ENCODE measurements at places on chromosomes 11 and 22. TPM values are rescaled to one million over a fixed set of nuclear protein-coding genes. Genes with fewer than 3 reads are reported as not detected.

DCDC1 gene
- polyA plus RNA-seq = 0.29 TPM

TNNT3 gene
- polyA plus RNA-seq = 9,432 TPM

CLP1 gene
- polyA plus RNA-seq = 8.5 TPM

GAS2L1 gene
- 9.6 TPM for polyA plus RNA-seq

PSMD13 gene
- 90.1 TPM for polyA plus RNA-seq

SEZ6L gene
- 0.40 TPM for polyA plus RNA-seq

PTGDR2 gene
- 1.4 TPM for polyA plus RNA-seq

DGAT2 gene
- polyA plus RNA-seq = 0.34 TPM

SLC29A2 gene
- polyA plus RNA-seq = 32.1 TPM

CD3G gene
- polyA plus RNA-seq = 0.13 TPM

FJX1 gene
- polyA plus RNA-seq = 6.0 TPM

OR52A1 gene
- 0.03 TPM for polyA plus RNA-seq

SLC7A4 gene
- polyA plus RNA-seq = 0.81 TPM

GAB2 gene
- polyA plus RNA-seq = 12.6 TPM

EHD1 gene
- polyA plus RNA-seq = 105 TPM

CYB5R2 gene
- polyA plus RNA-seq = 8.1 TPM

HINFP gene
- 20.2 TPM for polyA plus RNA-seq

PRG3 gene
- 0.85 TPM for polyA plus RNA-seq

CSNK2A3 gene
- 0.24 TPM for polyA plus RNA-seq

MIOX gene
- polyA plus RNA-seq = 0.15 TPM

KCNK7 gene
- polyA plus RNA-seq = 1.4 TPM

SYCE3 gene
- not detected for polyA plus RNA-seq

ARSA gene
- 13.2 TPM for polyA plus RNA-seq

DERL3 gene
- polyA plus RNA-seq = 0.66 TPM

SCGB2A2 gene
- not detected for polyA plus RNA-seq

AP2A2 gene
- 43.8 TPM for polyA plus RNA-seq

PDE2A gene
- 18.1 TPM for polyA plus RNA-seq

OR52N4 gene
- polyA plus RNA-seq = not detected

HSPB2 gene
- 93.3 TPM for polyA plus RNA-seq

CLMP gene
- 12.0 TPM for polyA plus RNA-seq

TCN2 gene
- 7.6 TPM for polyA plus RNA-seq

APLNR gene
- polyA plus RNA-seq = 86.9 TPM

DDIAS gene
- polyA plus RNA-seq = 2.0 TPM

GP1BB gene
- 18.3 TPM for polyA plus RNA-seq

CD248 gene
- polyA plus RNA-seq = 76.4 TPM

NPTXR gene
- 4.9 TPM for polyA plus RNA-seq

FZD4 gene
- 26.2 TPM for polyA plus RNA-seq

LARGE2 gene
- 0.30 TPM for polyA plus RNA-seq

LRRC56 gene
- polyA plus RNA-seq = 7.3 TPM

OR2AT4 gene
- polyA plus RNA-seq = 0.11 TPM

GLYATL2 gene
- 1.3 TPM for polyA plus RNA-seq

IL10RA gene
- 3.8 TPM for polyA plus RNA-seq

C11orf86 gene
- not detected for polyA plus RNA-seq

ASPHD2 gene
- 1.0 TPM for polyA plus RNA-seq

OR5P2 gene
- not detected for polyA plus RNA-seq

PAX6 gene
- polyA plus RNA-seq = 0.85 TPM

GGTLC3 gene
- not detected for polyA plus RNA-seq

DNAJB7 gene
- polyA plus RNA-seq = 0.47 TPM

KRTAP5-9 gene
- polyA plus RNA-seq = not detected

USH1C gene
- 0.85 TPM for polyA plus RNA-seq

DYNC2H1 gene
- polyA plus RNA-seq = 10.1 TPM

FHIP1B gene
- polyA plus RNA-seq = 24.1 TPM

E2F8 gene
- polyA plus RNA-seq = 22.4 TPM

CDKN1C gene
- 213 TPM for polyA plus RNA-seq

SYT8 gene
- polyA plus RNA-seq = 0.54 TPM

Data from forelimb muscle (tissue), 1 donor.